ENCODE measurements at places on chromosomes 3 and 15.

DNA sequence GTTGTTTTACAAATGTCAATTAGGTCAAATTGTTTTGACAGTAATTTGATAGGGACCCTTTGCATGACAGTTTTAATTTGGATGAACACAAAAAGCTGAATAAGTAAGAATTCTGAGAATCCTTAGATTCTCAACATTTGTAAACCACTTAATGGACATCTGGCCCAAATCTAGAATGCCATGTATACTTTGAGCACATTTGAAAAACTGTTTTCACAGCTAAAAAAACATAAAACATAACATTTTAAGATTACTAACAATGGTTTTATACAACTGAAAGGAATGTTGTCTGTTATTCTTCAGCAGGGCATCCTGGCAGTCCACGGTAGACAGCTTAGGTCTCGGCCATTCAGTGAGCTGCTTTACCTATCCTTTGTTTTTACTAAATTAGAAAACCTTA, 34.5 kb upstream of the TM2D3 start:
- no peak for DNase-seq

DNA sequence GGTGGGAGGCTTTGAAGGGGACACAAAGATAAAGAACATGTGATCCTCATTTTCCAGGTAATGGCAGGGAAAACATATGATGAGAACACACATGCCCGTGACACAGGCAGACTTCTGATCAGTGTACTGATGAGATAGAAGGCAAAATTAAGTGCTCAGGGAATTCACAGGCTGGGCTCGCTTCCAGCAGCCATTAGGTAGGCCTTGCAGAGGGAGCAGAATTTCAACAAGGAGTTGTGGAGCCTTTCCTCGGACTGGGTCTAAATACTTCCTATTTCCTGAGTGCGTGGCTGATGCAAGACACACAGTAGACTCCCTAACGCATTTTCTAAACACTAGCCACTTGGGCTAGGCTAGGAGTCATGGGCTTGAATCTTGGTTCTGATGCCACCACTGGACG, 74.0 kb upstream of the ETV5 start:
- DNase-seq = no peak

GRCh38 chr3:37309921-37310665, 135.7 kb upstream of the LRRFIP2 start:
- DNase-seq = no peak

GRCh38 chr3:111610612-111611054, 15.5 kb upstream of the ZBED2 start:
- DNase-seq = no peak

DNA sequence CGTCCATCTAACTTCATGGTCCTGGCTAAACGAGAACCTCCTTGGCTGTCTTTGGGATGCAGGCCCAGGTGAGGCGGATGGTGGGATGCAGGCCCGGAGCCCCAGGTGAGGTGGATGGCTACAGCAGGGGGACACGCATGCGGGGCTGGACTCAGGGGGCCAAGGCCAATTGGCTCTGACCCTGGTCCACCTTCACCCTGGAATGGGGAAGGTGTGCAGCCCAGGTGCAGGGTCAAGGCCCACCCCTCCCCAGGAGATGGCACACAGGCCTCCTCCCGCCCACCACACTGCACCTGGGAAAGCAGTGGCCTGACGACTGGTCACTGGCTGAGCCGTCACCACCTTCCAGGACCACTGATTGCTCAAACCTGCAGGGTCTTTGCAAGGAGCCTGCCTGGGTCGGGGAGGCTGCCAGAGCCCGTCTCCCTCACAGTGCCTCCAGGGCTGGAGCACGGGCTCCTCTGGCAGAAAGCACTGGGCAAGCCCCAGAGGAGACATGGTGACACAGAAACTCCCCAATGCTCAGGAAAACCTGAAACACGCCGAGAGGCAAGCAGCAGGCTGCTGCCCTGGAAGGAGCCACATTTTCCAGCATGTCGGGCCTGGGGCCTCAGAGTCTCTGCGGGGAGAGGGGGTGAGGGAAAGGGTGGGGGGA, 159.6 kb downstream of the LRRK1 start:
- no peak for DNase-seq

Data from stimulated activated CD4-positive, alpha-beta T cell treated with anti-CD3 and anti-CD28 coated beads, Interleukin-2, amount 100 ng/mL, for 4 hours (primary cell).